ENCODE measurements at places on chromosomes 6 and 20. TPM values are rescaled to one million over a fixed set of nuclear protein-coding genes. Genes with fewer than 3 reads are reported as not detected.

CLPSL2 gene
- not detected for total RNA-seq

STX16 gene
- 27.7 TPM for total RNA-seq

- no peak for DNase-seq
Measured at GRCh38 chr6:72739368-72739779, 117.5 kb downstream of the KCNQ5 start.

DNA sequence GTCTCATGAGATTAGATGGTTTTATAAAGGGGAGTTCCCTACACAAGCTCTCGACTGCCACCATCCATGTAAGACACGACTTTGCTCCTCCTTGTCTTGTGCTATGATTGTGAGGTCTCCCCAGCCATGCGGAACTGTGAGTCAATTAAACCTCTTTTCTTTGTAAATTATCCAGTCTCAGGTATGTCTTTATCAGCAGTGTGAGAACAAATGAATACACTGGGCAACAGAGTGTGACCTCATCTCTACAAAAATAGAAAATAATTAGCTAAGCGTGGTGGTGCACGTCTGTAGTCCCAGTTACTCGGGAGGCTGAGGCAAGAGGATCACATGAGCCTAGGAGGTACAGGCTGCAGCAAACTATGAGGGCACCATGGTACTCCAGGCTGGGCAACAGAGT, 51.3 kb downstream of the MDN1 start:
- DNase-seq = no peak

- no peak for DNase-seq
Measured at GRCh38 chr6:124870611-124871459, 91.4 kb upstream of the RNF217 start.

GRCh38 chr20:43532416-43533055, 25.0 kb downstream of the L3MBTL1 start:
- DNase-seq = no peak

DNA sequence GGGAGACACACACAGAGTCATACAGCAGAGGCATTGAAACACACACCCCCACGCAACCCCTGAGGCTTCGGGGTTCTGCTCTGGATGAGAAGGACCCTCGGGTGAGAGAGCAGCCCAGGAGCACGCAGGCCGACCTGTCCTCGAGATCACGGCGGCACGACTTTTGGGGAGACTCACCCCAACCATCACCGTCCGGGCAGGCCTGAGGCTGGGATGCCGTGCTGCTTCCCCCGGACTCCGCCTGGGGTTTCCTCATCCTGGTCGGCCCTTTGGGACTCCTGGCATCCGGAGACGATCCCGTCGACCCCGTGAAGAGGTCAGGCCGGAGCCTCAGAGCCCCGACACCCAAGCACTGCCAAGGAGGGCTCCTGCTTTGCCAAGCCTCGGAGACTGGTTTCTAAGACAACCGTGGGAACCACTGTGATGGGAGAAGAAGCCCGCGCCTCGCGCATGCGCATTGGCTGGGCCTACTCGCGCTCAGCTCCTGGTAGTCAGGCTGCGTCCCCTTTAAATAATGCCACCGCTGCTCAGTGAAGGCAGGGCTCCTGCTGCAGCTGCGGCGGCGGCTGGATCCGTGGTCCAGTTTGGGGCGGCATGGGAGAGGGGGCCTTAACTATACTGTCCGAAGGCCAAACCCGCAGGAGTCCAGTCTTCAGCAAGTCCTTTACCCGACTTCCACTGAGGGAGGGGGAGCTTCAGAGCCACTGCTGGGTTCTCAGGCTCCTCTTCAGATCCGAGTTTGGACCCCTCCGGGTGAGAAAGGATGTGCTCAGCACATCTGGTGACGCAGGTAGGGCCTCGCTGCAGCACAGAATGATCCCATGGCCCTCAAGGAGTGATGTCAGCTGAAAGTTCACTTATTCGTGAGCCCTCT, 171.4 kb upstream of the ZNF337 start:
- no peak for DNase-seq
